Activated T-helper 1 cell treated with anti-CD3 and anti-CD28 coated beads, Interleukin-2, amount 50 U/mL, for 16 hours (primary cell): ENCODE measurements at places on chromosomes 6 and 20.

- no peak for DNase-seq
Measured at GRCh38 chr6:90431576-90431975, 134.9 kb upstream of the BACH2 start.

- DNase-seq: no peak
Measured at GRCh38 chr6:106142876-106143431, 56.8 kb downstream of the PRDM1 start.

- no peak for DNase-seq
Measured at GRCh38 chr6:131825946-131826345, 18.1 kb downstream of the ENPP1 start.

GRCh38 chr6:52610011-52610410 lies 33.2 kb upstream of the TRAM2 start:
- no peak for DNase-seq

GRCh38 chr6:144179828-144180227 lies 29.5 kb downstream of the STX11 start:
- no peak for DNase-seq
